Stimulated activated effector memory CD8-positive, alpha-beta T cell treated with anti-CD3 and anti-CD28 coated beads, Interleukin-12 subunit alpha, Interleukin-12 subunit beta, amount 100 ng/mL, for 72 hours (primary cell): ENCODE measurements at places on chromosomes 4 and X.

DNA sequence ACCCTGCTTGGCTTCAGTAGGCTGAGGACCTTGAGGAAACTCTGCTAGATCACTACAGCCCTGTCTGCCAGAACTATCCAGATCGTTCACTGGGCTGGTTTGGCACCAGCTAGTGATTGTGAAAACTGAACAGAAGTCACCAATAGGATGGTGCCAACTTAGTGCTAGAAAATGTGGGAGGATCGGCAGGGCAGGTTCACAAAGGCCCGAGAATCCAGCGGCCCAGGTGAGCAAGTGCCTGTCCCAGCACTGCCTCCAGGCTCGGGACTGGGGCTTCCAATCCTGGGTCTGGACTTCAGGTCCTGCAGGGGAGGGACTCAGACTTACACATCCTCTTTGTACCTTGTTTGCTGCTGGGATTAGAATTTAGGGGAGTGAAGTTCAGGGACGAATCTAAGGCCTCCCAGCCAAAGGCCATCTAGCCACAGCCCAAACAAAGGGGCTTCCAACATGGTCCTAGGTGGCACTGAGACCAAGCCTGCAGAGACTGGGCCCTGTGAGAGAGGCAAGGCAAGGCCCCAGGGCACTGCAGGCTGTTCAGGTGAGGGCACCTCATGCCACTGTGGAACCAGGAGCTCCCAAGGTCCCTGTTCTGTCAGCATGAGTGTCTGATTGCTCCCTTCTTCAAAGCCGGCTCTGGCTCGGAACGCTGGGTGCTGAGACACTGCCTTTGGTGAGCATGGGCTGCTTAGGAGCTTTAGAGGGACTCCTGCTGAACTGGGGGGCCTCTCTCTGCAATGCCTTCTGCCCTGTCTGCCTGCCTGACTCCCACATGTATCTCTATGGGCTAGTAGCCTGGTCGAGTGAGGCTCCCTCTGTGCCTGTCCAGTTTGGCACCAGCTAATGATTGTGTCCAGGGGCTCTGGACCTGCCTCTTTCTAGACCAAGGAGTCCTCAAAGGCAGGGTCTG is 20.7 kb upstream of the ZNF185 start:
- no peak for DNase-seq

GRCh38 chr4:54731552-54731951 is 73.8 kb downstream of the KIT start:
- DNase-seq, result no peak

DNA sequence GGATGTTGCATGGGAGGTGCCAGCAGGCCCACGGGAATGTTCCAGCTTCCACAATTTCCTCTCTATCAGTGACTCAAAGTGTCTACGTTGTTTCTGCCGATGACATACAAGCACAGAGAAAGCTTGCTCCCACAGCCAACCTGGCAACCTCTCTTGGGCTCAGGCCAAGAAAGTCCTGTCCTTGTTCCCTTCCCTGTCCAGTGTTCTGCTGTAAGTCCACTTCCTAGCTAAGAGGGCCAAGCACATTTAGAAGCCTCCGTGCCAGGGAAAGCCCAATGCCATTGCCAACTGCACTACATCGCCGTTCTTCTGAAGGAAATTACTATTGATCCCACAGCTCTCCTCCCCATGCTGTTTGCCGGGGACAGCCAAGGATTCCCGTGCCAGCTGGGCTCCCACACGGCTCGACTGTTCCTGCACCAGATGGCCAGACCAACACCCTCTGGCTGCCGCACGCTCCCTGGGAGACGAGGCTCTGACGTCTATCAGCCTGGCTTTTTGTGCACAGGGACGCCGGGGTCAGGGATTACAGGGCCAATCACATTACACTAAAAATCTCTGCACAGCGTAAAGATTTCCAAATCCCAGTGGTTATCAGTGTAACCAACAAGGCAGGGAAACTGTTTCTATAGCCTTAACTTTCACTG is 284.0 kb downstream of the BCOR start:
- no peak for DNase-seq

- DNase-seq, result no peak
Observed at GRCh38 chr4:105709081-105709450, 482 bp downstream of the GSTCD start.

- DNase-seq, result no peak
Observed at GRCh38 chr4:988726-989721, 2.2 kb downstream of the IDUA start.

DNA sequence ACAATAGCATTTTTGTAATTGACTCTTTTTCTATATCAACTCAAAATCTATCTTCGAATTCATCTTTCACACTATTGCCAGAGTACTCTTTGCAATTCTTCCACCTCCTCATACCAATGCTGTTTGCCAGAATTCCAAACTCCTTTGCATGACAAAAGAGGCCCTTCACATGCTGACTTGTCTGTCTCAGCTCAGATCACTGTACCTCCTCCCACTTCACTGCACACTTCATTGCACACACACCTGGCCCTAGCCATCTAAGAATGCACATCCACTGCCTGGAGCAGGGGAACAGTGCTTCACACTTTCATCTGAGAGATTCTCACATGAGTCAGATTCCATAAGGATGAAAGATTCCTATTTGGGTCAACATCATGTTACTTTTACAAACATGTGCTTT is 56.5 kb downstream of the PRDM5 start:
- no peak for DNase-seq

DNA sequence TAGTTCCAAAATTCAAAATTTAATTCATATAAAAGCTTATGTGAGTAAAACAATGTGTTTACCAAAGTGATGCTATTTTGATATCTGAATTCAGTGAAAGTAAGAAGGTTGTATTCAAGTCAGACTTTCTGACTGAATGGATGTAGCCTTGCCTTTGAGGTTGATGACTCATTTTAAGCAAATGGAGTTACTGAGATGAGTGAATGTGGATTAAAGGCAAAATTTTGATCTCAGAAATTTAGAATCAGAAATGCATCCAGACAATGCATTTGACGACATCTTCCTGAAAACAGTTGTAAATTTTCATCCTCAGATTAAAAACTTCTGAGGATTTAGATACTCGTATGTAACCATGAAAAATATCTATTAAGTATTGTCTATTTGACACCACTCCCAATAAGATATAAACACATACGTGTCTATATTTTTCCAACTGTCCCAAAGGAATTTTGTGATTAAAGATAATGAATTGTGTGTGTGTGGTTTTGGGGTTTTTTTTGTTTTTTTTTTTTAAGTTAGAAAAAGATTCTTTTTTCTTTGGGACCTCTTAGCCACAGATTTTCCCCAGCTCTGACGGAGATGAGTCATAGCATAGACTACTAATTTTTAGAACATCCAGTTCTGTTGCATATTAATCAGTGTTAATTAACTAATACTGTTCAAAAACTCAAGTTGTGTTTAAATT is 34.4 kb downstream of the NFKB1 start:
- no peak for DNase-seq

GRCh38 chrX:134607523-134607922 is 50.7 kb downstream of the PLAC1 start:
- no peak for DNase-seq

GRCh38 chr4:144754562-144755410 is 108.8 kb downstream of the HHIP start:
- no peak for DNase-seq

- DNase-seq, result no peak
Observed at GRCh38 chrX:155065035-155065734, 5.8 kb downstream of the CMC4 start.

- no peak for DNase-seq
Observed at GRCh38 chr4:153755186-153755585, 4.6 kb downstream of the RNF175 start.

- no peak for DNase-seq
Observed at GRCh38 chrX:71637848-71638247, 19.5 kb upstream of the CXCR3 start.

GRCh38 chrX:30568136-30568535 is 9.4 kb downstream of the TASL start:
- DNase-seq, result no peak

- DNase-seq, result no peak
Observed at GRCh38 chrX:140298960-140299825, 205.7 kb downstream of the SOX3 start.

DNA sequence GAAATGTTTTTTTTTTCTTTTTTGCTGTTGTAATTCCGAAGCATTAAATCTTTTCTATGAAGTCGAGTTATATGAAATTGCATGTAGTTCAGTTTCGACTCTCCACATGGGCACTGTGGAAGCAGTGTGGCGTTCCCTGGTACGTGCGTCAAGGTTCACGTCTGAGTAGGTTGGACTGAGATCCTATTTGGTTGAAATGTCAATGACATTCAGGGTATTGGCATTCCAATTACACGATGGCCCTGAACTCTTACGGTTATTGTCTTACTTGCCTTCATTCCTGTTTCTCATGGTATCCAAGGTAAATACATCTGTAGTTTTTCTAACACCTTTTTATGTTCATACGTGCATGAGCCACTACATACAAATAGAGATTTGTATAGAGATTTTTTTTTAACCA is 128.8 kb downstream of the SORBS2 start:
- no peak for DNase-seq

GRCh38 chr4:48748949-48749596 is 31.0 kb downstream of the FRYL start:
- no peak for DNase-seq
